AG08395 (cell line): ENCODE measurements at places on chromosomes 2 and 18.

- DNase-seq, result no peak
Observed at GRCh38 chr18:22143347-22144340, 25.7 kb upstream of the GATA6 start.

DNA sequence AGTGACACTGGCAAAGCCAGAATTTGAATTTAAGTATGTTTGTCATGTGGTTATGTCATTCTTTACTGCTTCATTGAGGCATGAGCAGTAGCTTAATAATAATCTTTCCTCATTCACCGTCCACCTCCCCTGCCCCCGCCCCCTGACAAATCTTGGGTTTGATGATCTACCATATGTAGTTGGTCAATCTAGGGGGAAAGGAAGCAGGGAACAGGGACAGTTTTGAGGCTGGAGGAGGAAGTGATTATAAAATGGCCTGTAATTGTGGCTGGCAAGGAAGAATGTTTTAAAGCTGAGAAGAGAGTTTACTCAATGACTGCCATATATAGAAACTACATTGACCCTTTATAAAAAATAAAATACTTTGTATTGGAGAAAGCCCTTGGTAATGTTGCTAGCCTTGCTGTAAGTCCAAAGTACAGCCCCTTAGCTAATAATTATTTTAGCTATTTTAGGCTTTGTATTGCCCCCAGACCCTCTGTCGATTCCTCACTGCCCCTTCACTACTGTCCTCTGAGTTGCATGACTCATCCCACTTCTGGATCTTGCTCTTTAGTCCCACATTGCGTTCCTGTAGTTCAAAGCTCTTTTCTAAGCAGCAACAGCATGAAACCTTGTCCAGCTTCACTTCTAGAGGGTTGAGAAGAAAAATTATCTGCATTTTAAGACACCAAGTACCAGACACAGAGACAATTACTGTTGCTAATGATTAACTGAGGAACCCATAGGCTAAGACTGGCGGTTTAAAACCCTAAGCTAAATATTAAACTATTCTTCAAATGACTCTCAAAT, 38.4 kb downstream of the PELI1 start:
- no peak for DNase-seq

- DNase-seq, result peak; percentile 25
Observed at GRCh38 chr2:183037074-183037552, 1.1 kb downstream of the NCKAP1 start.

DNA sequence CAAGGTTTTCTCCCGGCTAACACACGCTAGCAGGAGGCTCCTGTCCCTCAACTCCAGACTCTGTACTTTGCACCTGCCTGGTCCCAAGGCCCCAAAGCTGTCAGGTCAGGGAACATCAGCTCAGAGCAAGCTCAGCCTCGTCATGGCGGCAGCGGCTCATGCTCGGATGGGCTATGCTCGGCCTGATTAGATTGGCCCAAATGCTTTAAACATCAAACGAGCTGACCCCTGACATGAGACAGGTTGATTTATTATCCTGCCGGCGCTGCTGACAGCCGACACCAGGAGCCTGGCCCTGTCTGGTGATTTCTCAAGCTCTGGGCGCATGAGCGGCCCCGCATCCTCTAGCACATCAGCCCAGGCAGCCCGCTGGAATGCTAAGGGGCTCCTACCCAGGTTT, 436.4 kb downstream of the EIPR1 start:
- DNase-seq, result no peak

DNA sequence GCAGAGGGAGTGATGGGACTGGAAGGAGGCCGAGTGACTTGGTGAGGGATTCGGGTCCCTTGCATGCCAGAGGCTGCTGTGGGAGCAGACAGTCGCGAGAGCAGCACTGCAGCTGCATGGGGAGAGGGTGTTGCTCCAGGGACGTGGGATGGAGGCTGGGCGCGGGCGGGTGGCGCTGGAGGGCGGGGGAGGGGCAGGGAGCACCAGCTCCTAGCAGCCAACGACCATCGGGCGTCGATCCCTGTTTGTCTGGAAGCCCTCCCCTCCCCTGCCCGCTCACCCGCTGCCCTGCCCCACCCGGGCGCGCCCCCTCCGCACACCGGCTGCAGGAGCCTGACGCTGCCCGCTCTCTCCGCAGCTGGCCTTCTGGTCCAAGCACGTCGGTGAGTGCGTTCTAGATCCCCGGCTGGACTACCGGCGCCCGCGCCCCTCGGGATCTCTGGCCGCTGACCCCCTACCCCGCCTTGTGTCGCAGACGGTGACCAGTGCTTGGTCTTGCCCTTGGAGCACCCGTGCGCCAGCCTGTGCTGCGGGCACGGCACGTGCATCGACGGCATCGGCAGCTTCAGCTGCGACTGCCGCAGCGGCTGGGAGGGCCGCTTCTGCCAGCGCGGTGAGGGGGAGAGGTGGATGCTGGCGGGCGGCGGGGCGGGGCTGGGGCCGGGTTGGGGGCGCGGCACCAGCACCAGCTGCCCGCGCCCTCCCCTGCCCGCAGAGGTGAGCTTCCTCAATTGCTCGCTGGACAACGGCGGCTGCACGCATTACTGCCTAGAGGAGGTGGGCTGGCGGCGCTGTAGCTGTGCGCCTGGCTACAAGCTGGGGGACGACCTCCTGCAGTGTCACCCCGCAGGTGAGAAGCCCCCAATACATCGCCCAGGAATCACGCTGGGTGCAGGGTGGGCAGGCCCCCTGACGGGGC, 4.6 kb downstream of the PROC start:
- no peak for DNase-seq

DNA sequence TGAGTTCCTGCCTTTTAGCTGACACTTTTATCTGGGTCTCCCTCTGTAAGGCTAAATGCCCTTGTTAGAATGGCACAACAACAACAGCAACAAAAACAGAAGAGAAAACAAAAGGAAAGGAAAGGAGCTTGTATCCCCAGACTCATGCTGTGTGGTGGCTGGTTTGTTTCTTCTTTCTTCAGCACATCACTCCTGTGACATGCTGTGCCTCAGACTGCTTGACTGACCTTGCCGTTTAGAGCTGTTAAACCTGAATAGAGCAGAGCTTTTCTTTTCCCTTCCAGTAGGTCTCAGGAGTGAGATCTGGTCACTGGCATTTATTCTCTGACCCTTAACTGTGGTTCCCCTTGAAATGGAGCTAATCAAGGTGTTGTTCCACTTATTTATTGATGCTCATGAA, 18.9 kb downstream of the GALNT13 start:
- DNase-seq, result no peak

DNA sequence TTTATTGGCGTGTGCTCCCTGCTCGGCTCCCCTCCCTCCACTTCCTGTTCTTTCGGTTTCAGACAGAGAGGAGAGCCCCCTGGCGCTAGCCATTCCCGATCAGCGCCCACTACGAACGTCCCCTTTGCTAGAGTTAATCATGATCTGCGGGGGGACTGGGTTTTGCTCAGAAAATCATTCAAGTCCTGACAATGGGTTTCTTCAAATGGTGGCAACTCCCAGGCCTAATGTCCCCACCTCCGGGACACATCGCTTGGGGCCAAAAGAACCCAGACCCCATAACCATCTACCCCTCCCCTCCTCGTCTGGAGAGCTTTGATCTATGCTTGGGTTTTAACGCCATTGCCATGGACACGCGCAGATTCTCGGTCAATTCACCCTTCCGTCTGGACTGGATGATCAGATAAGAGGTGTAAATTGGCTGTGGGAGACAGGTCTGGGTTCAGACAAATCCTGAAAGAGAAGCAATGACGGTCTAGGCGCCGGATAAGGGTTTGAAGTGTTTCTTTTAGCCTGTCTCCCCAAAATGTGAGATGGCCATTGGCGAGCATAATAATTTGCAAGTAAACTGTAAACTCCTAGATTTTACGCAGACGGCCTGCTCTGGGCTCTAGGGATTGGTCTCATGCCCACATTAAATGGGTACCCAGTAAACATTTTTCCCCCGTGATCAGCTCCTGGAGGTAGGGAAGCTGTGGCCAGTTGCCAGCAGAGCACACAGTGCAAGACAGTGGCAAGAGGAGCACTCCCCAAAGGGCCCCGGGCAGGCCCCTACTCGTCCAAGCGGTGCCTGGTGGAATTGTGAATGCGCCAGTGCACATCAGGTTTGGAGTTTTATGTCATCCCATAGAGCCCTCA, 4.7 kb downstream of the NRP2 start:
- DNase-seq, result no peak

GRCh38 chr2:157319795-157320194, 5.8 kb downstream of the ERMN start:
- DNase-seq, result no peak

DNA sequence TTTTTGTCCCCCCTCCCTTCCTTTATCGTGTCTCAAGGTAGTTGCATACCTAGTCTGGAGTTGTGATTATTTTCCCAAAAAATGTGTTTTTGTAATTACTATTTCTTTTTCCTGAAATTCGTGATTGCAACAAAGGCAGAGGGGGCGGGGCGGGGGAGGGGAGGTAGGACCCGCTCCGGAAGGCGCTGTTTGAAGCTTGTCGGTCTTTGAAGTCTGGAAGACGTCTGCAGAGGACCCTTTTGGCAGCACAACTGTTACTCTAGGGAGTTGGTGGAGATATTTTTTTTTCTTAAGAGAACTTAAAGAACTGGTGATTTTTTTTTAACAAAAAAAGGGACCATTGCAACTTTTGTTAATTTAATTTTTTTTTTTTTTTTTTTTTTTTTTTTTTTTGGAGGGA, 2.1 kb downstream of the SOX11 start:
- DNase-seq, result no peak

GRCh38 chr2:98601532-98602132, 6.7 kb downstream of the COA5 start:
- peak; percentile 49 for DNase-seq

DNA sequence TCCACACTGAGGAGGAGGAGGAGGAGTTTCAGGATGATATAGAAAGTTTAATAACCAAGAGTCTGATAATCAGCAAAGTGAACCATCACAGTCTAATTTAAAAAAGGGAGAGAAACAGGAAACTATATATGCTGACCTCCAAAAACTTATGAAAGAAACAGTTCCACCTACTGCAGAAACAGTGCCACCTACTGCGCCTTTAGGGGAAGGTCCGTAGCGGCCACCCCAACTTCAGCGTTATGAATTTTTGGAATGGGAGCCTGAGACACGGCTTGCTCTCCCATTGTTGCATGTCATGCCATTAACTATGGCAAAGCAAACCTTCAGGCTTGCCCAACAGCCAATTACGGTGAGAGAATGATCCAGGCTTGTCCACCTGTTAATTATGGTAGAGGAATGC, 1719.2 kb upstream of the LRRTM1 start:
- no peak for DNase-seq

DNA sequence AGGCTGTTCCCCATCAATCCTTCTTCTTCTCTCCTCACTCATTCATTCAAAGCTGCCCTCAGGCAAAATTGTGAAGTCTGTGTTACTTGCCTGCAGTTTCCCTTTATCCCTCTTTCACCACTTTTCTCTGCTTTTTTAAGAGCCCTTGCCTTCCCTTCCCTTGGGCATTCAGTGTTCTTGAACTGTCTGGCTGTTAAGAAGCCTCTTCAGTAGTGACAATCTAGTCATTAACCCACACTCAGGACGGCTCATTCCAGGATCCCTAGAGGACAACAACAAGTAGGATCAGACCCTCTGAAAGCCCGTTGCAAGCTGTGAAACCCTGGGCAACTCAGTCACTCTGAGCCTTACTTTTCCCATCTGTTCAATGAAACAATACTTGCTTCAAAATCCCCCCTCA, 615.7 kb downstream of the EPHA4 start:
- no peak for DNase-seq

DNA sequence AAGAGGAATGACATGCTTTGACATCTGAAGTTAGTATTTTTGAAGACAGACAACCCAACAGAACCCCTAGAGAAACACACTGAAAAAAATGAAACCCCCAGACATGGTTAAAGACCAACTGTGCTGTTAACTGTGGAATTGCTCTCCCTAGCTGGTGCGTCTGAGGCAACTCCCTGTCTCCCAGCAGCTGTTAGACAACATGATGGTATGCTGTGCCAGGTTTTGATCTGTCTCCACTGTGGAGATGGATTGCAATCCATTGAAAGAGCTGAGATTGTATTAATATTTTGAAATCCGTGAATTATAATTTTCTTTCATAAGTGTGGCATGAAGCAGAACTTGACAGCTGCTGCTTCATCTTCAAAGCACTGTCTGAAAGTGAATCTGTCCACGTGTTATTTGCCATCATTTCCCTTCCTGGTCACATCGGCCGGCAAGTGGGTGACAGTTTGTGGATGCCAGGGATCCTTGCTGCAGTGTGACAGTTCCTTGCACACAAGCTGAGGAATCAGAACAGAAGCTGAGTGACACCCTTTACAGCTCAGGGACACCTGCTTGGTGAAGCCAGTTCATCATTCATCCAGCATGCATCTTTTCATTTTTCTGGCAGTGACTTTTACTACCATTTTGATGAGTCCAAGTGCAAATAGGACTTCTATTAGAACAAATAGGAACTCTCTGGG, 58.2 kb upstream of the ACSL3 start:
- no peak for DNase-seq

- peak; percentile 70 for DNase-seq
Observed at GRCh38 chr2:111072220-111072871, 48.4 kb upstream of the BCL2L11 start.

GRCh38 chr18:23837591-23837990, 148.3 kb downstream of the LAMA3 start:
- DNase-seq, result peak; percentile 72

- DNase-seq, result no peak
Observed at GRCh38 chr2:162746310-162746709, 92.3 kb downstream of the KCNH7 start.

- DNase-seq, result no peak
Observed at GRCh38 chr2:46196871-46197462, 100.2 kb upstream of the EPAS1 start.

- DNase-seq, result peak; percentile 51
Observed at GRCh38 chr2:45904267-45904945, 252.9 kb downstream of the PRKCE start.

DNA sequence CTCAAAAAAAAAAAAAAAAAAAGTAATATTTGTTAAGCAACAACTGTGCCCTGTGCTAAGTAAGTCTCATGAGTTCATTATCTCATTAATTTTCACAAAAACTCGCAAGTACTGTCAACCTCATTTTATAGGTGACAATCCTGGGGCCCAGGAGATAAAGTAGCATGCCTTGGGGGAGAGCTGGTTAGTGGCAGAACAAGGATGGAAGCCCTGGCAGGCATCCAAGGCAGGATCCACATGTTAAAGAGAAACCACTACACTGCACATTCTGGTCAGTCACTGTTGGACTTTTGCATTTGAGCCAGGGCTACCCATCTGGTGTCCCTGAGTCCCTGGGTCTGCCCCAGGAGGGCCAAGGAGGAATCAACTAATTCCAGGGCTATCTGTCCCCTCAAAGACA, 54.6 kb downstream of the ZFP36L2 start:
- peak; percentile 45 for DNase-seq

DNA sequence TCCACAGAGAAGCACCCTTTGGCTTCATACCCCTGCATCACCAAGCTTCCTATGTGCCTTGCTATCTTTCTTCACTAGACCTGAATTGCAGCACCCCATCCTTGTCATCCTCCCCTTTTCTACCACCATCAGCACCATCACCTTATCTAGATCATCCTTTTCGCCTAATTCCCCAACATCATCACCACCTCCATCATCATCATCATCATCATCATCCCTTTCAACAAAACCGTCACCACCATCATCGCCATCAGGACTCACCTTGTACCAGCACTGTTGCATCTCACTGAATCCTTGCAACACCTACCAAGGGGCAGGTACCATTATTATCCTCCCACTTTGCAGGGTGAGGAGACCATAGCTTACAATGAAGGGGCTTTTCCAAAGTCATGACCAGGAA, 10.8 kb upstream of the ECEL1 start:
- DNase-seq, result no peak

GRCh38 chr2:142130111-142131009, 456 bp downstream of the LRP1B start:
- peak; percentile 21 for DNase-seq

GRCh38 chr2:144234542-144234871, 285.4 kb downstream of the ZEB2 start:
- DNase-seq, result no peak

GRCh38 chr2:182619276-182619675, 96.8 kb upstream of the DNAJC10 start:
- DNase-seq, result no peak
